ENCODE measurements at places on chromosomes 12 and 14.

DNA sequence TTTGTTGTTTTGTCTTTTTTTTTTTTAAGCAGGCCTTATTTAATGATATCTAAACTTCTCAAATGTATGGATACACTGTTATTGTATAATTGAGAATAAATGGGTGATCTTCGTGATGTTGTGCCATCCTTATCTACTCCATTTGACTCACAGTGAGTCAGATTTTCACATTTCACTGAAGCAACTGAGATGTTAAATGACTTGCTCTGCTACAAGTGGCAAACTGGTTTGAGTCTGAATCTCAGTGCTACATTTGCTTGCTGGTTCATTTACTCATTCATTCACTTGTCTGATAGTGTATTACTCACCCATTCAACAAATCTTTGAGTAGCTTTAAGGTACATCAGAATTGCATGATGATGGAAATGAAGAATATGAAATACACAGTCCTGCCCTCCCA is 2.6 kb downstream of the KIAA0586 start:
- no peak for DNase-seq

DNA sequence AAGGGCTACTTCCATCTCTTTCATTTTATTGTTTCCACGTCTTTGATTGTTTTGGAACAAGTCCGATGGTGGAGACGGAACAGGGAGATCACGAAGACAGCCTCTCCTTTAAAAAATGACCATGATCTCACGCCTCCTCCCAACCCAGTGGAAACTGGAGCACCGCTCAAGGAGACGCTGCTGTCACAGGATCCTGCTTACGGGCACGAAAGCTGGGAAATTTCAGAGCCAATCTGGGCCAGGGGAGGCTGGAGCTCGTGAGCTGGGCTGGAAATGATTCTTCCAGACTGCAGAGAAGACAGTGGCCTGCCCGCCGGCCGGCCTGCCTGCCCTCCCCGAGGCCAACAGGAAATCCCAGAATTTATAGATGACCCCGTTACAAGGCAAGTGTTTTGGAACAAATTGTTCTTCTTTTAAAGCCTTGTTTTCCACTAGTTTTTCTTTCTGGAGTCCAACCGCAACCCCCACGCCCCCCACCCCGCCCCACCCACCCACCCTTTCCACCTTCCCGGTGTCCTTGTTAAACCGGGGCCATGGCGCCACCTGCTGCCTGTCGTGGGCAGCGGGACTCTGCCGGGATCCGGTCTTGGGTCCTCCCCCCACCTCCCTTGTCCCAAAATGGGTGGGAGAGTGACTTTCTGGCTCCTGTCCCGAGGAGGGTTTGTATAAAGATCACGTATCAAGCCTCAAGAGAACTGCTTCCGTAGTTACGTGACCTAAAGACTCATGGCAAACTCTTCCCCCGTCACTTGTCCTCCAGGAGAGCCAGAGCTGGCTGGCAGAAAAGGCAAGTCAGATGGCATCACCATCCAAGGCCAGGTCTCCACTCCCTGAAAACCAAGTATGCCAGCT is 40.3 kb downstream of the MAP1LC3B2 start:
- DNase-seq, result peak; percentile 54

DNA sequence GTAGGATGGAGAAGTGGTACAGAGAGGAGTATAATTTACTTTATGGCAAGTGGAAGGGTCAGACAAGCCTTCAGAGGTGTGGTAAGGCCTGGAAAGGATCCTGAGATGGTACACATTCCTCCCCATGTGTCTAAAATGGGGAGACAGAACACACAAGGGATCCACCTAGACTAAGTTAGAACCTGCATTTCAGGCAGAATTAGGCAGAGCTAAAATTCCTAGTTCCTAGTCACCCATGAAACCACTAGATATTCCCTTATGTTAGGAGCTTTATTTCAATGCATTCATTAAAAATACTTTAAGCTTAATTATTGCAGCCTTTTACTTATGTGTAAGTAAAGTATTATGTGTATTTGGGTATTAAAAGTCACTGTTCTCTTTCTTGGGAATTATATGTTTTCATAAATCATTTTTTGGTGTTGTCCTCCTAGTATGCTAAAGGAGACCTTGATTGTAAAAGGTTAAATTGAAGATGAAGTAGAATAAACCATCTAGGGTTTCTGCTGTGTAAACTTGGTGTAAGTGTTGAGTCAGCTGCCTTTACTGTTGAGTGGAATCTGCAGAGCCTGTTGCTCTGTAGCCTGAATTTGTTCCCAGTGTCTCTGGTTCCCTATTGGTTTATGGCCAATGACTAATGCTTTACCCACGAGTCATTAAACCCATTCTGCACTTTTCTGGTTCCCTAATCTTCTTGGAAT is 423.2 kb downstream of the ATP23 start:
- DNase-seq, result no peak

DNA sequence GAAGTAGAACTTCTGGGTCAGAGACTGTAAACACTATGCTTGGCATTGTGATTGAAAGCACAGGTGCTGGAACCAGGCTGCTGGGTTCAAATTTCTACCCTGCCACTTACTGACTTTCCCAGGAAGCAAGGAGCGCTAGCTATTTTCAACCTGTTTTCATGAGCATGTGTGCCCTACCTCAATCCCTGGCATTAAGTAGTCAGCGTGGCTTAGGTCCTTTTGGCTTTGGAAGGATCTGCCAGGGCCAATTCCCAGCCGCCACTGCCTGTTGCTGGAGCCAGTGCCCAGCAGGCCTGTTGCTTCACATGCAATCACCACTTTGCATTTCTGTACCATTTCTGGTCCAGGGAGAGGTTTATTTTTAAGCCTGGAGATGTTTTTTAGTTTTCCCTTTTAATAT is 196.3 kb downstream of the TRHDE start:
- DNase-seq, result no peak

DNA sequence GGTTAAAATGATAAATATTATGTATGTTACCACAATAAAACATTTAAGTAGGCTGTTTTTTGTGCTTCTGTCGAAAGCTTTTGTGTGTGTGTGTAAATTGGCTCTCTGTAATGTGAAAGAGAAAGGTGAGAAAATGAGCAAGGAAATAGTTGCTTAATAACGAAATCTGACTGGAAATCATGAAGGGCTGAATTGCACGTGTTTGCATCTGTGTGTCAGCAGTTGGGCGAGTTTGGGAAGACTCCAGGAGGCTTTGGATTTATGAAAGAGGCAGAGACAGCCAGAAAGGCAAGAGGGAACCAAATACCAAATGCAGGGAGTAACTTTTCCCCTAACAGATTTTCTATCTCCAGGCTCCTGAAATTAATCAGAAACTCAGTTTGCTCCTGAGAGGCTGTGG is 47.2 kb upstream of the PLEKHG3 start:
- DNase-seq, result no peak

GRCh38 chr12:99670635-99671034 is 23.1 kb downstream of the GARIN6 start:
- DNase-seq, result no peak

- no peak for DNase-seq
These were observed 197.0 kb downstream of the SLC41A2 start for GRCh38 chr12:104761091-104761490.

DNA sequence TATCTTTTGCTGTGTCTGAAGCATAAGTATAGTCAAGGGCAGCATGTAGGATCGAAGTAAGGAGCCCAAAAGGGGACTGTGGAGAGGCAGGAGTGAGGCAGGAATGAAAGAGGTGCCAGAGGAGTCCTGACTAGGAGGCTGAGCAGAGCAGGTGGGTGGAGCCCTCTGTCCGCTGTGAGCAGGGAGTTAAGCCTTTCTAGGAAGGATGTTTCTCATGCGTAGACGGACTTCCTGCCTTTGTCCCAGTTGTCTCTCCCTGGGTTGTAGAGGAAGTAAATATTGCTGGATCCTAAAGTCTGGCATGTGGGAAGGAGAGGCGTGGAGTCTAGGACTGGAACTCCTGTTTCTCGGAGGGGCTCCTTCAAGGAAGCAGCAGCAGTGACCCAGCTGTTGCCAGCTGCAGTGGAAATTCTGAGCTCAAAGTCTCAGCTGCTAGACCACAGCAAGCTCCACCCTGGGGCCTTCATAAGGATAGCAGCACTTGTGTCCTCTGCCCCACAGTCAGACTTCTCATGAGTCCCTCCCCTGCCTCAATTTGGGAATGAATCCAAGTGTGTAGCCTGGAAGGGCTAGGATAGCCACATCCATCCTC is 44.0 kb downstream of the RBMS2 start:
- no peak for DNase-seq

- peak; percentile 27 for DNase-seq
These were observed 27.2 kb upstream of the CMAS start for GRCh38 chr12:22018860-22019259.

GRCh38 chr12:88258396-88258795 is 116.3 kb downstream of the TMTC3 start:
- no peak for DNase-seq

- DNase-seq, result no peak
These were observed 20.0 kb upstream of the FICD start for GRCh38 chr12:108495054-108495453.

DNA sequence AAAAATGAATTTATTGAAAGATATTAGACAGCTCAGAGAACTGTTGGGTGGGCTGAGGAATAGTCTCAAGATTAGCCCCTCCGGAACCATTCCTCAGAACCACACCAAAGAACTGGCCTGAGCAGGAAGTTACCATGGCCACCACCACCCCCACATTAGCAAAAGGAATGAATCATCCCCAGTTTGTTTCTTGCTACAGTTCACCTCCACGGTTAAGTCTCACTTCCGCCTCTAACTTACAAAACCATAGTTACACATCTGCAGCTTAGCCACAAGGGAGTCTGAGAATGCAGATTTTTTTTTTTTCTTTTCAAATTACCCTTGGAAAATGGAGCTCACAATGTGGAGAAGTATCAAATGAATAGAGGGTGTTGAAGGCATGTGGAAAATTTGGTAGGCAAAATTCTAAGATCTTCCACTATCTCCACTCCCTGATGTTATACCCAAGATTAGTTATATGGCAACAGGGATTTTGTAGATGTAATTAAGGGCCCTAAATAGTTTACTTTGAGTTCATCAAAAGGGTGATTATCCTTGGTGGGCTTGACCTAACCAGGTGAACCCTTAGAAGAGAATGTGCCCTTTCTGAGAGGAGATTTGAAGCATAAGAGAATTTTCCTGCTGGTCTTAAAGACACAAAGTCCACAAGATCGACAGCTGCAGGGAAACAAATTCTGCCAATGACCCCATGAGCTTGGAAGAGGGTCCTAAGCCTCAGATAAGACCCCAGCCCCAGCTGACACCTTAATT is 129.8 kb upstream of the KRR1 start:
- no peak for DNase-seq

All from hippocampal formation (tissue), 2 donors.